ENCODE measurements at places on chromosomes 16 and 17.
A peak's percentile ranks its signal among the peaks of the same experiment; 100 is the strongest.

GRCh38 chr17:57874434-57875289 is 24.8 kb upstream of the MRPS23 start:
- no peak for DNase-seq

DNA sequence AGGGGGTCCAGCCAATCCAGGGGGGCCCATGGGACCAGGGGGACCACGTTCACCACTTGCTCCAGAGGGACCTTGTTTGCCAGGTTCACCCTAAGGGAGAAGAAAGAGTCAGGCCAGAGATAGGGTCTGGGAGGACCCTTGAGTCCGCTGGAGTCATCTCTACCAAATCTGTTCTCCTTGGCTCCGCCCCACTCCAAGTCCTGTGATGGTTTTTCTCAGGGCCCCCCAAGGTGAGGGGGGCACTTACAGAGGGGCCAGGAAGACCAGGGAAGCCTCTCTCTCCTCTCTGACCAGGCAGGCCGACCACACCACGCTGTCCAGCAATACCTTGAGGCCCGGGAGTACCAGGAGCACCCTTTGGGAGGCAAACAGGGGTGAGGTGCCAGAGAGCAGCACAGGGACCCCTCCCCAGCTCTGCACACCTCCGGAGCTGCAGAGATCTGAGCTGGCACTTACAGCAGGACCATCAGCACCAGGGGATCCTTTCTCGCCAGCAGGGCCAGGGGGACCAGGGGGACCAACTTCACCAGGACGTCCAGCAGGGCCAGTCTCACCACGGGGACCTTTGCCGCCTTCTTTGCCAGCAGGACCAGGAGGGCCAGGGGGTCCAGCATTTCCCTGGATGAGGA is 12.4 kb downstream of the COL1A1 start:
- DNase-seq, result no peak

DNA sequence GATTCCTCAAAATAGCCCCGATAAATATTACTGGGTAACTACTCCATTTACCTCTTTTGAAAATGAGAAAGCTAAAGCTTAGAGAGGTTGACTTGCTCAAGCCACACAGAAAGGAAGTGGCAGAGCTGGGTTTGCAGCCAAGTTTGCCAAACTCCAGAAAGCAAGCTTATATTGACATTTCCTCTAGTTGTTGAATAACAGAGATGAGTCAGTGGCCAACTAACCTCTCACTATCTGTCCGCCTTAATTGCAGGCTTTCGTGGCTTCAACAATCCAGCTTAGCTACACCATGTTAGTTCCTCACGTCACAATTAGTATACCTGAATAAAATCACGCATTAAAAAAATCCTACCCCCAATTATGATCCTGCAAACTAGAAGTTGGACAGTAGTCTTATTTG is 151.7 kb downstream of the CNTNAP4 start:
- no peak for DNase-seq

DNA sequence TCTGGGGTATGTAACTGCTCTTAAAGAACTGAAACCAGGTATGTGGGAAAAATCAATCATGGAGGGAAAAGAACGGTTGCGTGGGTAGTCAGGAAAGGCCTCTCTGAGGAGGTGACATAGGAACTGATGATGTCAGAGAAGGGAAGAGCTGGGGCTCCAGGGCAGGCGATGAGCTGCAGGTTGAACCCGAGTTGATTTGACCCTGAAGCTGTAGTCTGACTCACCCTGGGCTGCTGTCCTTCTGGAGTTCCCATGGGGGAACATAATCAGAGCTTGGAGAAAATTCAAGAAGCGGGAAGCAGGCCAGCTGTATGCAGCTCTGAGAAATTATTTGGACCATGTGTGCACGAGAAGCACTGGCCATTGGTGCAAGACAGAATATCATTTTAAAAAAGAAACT is 16.7 kb downstream of the SLC6A2 start:
- DNase-seq, result no peak

GRCh38 chr16:22721511-22722100 is 92.4 kb upstream of the HS3ST2 start:
- DNase-seq, result no peak

- no peak for DNase-seq
These were observed 19.6 kb upstream of the CCL1 start for GRCh38 chr17:34382621-34383124.

DNA sequence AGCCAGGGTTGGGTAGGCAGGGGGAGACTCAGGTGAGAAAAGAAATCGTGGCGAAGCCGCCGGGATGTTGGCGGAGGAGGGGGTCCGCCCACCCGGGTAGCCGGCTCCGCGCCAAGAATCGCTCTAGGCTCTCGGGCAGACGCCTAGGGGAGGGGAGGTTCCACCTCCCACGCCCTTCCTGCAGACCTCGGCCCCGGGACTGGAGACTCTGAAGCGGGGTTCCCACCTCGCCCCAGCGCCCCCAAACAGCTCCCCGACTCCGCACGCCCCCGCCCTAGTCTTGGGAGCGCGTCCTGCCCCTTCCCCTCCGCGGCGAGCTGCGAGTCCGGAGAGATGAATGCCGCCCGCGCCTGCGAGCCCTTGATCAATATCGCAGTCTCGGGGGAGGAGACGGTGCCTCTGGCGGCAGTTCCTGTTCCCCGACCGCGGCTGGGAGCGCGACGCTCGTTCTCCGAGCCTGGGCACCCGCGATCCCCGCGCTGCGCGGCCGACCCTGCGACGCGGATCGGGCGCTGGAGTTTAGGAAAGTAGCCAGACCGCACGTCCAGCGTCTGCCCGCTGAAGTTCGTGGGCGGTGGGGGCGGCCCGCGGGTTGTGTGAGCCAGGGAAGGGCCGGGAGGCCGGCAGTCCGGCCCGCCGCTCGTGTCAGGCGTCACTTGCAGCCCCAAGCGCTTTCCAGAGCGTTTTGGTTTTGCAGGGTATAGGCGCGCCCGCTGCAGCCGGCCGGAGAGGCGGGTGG is 790 bp downstream of the CRHR1 start:
- DNase-seq, result no peak

GRCh38 chr16:15553313-15554088 is 89.5 kb downstream of the MARF1 start:
- no peak for DNase-seq

- peak; percentile 39 for DNase-seq
These were observed 488 bp downstream of the HOXB9 start for GRCh38 chr17:48625495-48626244.

DNA sequence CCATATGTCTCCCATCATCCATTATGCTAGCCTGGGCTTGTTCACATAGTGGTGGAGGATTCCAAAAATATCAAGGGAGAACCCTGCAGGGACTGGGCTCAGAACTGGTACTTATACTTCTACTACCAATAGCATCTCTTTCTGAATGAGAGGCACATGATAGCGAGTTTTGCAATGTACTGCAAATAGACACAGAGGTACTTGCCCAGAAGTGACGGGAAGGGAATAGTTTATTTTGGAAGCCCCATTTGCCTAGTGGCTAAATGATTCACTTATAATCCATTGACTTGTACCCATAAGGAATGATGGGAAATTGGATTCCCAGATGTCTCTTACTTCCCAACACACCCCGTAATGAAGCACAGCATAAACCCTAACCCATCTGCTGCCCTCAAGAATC is 124.8 kb upstream of the ERCC4 start:
- DNase-seq, result no peak

- peak; percentile 22 for DNase-seq
These were observed 1.0 kb downstream of the ZNRF1 start for GRCh38 chr16:74999609-75000480.

GRCh38 chr17:32570081-32570396 is 83.2 kb downstream of the CDK5R1 start:
- no peak for DNase-seq

DNA sequence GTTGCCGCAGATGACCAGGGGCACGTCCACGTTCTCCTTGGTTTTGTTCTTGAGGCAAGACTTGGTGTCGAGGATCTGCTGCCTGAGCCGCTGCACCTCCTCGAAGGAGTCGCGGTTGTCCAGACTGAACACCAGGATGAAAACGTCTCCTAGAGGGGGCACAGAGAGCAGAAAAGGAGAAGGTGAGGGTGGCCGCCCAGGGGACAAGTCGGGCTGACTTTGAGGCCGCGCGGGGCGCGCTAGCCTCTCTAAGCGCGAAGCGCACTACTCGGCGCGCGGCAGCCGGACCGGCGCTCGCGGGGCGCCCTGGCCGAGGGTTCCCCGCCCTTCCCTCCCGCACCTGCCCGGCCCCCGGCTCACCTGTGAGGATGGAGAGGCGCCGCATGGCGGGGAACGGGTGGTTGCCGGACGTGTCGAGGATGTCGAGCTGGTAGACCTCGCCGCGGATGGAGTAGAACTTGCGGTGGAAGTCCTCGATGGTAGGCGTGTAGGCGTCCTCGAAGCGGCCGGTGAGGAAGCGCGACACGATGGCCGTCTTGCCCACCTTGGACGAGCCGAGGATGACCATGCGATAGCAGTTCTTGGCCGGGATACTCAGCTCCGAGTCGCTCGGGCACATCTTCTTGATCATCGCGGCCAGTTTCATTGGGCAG is 533 bp downstream of the RASD1 start:
- DNase-seq, result no peak
